ENCODE measurements at places on chromosomes 7 and 10.

- DNase-seq = no peak
Observed at GRCh38 chr7:157429680-157430224, 92.9 kb downstream of the DNAJB6 start.

DNA sequence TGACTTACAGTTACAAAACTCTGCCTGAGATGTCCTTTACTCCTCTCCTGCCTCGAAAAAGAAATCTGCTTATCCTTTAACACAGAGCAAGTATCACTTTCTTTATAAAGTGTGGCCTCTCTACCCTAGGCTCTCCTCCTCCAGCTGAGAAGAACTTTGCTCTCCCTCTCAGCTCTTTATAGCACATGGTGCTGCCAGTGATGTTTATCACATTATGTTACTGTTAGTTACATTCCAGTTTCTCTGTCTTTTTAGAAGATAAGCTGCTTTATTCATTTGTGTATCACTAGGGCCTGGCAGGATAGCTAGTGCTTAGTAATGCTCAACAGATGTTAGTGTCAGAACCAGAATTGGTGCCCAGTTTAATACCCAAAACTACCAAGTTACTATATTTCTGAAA, 41.1 kb upstream of the TMEM229A start:
- no peak for DNase-seq

GRCh38 chr7:46389146-46389545, 468.1 kb upstream of the IGFBP3 start:
- no peak for DNase-seq

GRCh38 chr10:32937911-32938424, 20.1 kb downstream of the ITGB1 start:
- DNase-seq = no peak

GRCh38 chr7:26688388-26688787, 176.0 kb downstream of the SKAP2 start:
- no peak for DNase-seq

DNA sequence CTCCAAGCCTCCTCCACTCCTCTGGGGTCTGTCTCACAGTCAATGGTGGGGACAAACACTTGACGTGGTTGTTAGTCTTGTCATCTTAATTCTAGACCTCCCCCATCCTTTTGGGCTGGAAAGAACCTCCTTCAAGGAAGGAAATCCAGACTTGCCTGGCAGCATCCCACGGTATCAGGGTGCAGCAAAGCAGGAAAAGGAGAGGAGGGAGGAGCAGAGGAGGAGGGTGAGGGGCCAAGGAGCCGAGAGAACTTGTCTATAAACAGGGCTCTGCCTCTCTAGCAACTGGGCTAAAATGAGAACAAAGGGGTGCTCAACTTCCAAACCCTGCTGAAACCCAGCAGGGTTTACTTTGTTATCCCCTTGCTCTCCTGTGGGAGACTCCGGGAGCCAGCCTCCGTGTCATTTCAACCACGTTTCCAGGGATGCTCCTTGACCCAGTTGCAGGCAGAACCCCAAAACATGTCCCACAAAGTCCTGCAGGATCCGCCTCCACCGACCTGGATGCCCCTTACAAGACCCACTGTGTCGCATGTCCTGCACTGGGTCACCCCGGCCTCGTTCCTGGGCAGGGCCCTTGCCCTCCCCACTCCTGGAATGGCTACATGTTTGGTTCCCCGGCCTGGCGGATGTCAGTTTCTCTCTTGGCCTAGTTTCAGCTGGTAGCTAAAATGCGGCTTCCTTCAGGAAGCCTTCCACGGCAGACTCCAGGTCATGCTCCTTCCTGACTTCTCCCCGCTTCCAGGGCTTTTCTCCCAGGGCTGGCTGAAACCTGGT, 69.7 kb upstream of the MGMT start:
- no peak for DNase-seq

DNA sequence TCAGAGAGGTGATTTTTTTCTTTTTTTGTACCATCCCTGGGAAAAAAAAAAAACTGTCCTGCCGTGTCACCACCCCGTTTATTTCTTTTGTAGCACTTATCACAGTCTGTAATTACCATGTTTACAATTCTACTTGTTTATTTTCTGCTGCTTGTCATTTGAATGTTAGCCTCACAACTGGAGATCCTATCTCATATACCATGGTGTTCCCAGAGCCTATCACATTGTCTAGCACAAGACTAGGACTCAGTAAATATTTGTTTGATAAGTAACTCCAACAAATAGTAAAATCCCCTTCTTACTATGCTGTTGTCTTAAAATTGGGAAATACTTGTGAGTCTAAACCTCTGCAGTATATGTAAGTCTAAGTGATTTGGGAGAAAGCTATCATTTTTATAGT, 36.0 kb downstream of the MKLN1 start:
- no peak for DNase-seq
